ENCODE measurements at places on chromosomes 5 and 9.

- DNase-seq, result no peak
Measured at GRCh38 chr5:65394087-65394486, 87.6 kb downstream of the ADAMTS6 start.

GRCh38 chr9:134442486-134443173 is 116.4 kb downstream of the RXRA start:
- DNase-seq, result no peak

GRCh38 chr9:132923346-132923902 is 21.0 kb downstream of the TSC1 start:
- DNase-seq, result no peak

DNA sequence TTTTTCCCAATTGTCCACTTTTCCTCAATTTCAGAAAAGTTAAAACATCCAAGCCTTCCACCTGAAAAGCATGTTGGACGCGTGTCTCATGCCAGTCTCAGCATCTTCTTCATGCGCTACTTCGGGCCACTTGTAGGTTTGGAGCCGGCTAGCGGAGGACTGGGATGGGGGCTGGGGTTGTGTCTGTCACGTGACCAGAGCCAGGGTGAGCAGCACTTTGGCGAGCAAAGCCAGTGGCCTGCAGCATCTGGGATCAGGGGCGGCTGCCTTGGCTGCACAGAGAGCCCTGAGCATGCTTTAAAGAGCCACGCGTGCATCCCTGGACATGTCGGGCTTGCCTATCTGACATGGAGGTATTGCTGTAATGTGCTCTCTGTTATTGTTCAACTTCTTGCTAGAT is 41.2 kb downstream of the SLC6A3 start:
- no peak for DNase-seq

GRCh38 chr9:17294822-17295624 is 160.2 kb downstream of the CNTLN start:
- DNase-seq, result no peak

DNA sequence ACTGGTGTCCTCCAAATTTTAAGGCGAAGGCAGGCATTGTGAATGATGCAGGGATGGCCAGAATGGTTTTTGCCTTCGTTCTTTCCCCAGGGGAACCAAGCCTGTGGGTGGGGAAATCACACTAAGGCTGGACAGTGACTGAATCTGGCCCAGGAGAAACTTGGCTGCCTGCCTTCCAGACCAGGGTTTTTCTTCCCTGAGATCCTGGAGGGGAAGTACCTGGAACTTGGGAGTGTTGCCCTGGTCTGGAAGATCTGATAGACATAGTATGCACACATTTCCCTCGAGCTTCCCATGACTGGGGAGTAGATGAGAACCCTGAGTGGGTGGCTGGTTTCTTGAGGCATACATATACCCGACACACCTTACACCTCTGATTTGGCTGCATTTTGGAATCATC is 664 bp upstream of the IL11RA start:
- no peak for DNase-seq

- DNase-seq, result no peak
Measured at GRCh38 chr9:120922404-120923195, 4.0 kb downstream of the TRAF1 start.

- DNase-seq, result no peak
Measured at GRCh38 chr9:36100532-36100931, 36.0 kb upstream of the GLIPR2 start.

GRCh38 chr5:122447072-122447471 is 135.0 kb downstream of the SNCAIP start:
- no peak for DNase-seq

DNA sequence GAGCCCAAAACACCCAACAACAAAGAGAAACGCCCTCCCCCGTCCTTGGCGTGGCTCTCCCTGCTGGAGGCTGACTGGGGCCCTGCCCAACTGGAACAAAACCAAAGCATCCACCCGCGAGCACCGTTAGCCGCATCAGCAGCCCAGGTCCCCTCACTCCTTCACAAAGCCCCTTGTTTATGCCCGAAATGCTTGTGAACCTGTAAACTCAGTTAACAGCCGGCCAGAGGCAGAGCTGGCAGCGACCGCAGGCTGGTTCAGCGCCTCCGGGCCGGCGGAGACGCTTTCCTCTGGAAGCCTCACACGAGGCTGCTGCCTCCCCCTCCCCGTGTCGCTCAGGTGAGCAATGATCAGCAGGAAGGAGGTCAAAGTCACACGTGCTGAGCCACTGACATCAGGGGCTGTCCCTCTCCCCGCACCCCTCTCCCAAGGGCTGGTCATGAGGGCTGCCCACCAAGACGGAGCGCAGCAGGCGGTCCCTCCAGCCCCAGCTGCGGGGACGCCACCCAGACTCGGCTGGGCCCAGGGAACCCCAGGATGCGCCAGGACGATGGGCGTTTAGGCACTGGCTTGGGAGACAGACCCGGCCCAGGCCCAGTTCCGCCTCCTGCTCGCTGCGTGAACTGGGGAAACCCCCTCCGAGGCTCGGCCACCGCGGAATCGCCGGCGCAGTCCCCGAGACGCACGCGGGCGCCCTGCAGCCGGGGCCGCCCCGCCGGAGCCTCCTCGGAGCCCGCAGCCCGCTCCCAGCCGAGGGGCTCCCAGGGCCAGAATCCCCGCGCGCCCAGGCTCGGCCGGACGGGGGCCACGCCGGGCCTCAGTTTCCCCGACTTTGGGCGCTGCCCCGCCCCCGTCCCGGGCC is 563 bp downstream of the SNAPC4 start:
- DNase-seq, result peak; percentile 45

- DNase-seq, result no peak
Measured at GRCh38 chr9:128026255-128026772, 40.8 kb downstream of the NAIF1 start.

GRCh38 chr9:106644661-106645060 is 218.3 kb upstream of the ZNF462 start:
- DNase-seq, result no peak

DNA sequence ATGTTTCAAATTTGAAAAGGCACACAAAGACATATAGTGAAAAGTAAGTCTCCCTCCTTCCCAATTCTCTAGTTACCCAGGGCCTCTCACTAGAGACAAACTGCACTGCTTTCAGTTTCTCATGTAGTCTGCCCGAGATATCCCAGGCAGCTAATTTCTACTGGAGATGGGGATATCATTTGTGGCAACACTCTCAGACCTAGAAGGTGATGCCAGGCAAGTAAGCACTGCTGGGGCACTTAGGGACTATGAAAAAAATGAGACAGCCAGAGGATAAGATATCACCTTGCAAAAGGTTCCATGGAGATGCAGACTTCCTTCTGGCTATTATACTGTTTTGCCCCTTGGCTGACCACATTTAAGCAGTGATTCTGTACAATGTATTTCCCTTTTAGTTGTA is 12.6 kb downstream of the SIL1 start:
- no peak for DNase-seq

DNA sequence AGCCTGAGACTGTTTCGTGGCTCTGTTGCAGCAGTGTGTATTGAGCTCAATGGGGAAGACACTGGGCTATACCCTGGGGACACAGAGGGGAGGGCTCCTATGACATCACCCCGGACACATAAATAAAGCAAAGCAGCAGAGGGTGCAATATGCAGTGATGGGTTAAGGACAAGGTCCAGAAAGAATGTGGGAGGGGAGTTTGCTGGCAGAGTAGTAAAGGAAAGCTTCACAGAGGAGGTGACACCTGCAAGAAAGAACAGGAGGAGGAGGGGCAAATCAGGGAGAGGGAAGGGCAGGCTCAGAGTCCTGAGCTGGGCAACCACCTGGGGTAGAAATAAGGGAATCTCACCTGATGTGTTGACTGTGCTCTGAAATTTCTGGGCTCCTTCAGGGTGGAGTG is 35.3 kb upstream of the CDKN2AIPNL start:
- DNase-seq, result no peak

DNA sequence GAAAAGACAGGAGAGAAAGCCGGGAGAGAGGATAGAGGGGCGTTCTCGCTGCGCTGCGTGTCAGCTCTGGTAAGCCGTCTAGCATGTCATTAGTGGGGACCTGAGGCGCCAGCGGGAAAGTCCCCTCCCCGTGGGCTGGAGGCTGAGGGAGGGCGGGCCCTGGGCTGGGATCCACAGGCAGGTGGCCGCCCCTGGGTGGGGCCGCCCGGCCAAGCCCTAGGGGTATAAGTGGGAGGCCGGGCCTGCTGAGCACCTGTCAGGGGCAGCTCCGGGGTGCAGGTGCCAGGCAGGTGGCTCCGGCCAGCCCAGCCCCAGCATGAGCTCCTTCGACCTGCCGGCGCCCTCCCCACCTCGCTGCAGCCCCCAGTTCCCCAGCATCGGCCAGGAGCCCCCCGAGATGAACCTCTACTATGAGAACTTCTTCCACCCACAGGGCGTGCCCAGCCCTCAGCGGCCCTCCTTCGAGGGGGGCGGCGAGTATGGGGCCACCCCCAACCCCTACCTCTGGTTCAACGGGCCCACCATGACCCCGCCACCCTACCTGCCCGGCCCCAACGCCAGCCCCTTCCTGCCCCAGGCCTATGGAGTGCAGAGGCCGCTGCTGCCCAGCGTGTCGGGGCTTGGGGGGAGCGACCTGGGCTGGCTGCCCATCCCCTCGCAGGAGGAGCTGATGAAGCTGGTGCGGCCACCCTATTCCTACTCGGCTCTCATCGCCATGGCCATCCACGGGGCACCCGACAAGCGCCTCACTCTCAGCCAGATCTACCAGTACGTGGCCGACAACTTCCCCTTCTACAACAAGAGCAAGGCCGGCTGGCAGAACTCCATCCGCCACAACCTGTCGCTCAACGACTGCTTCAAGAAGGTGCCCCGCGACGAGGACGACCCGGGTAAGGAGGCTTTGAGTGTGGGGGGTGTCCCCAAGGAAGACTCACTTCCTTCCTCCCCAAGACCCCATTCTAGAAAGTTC is at the start of gene FOXI1:
Gene FOXI1, plus strand, starts transcription at position 256 of the 970 bp plus-strand sequence. Its CDS starts 61 bp downstream, at position 317.
- DNase-seq, result peak; percentile 31

DNA sequence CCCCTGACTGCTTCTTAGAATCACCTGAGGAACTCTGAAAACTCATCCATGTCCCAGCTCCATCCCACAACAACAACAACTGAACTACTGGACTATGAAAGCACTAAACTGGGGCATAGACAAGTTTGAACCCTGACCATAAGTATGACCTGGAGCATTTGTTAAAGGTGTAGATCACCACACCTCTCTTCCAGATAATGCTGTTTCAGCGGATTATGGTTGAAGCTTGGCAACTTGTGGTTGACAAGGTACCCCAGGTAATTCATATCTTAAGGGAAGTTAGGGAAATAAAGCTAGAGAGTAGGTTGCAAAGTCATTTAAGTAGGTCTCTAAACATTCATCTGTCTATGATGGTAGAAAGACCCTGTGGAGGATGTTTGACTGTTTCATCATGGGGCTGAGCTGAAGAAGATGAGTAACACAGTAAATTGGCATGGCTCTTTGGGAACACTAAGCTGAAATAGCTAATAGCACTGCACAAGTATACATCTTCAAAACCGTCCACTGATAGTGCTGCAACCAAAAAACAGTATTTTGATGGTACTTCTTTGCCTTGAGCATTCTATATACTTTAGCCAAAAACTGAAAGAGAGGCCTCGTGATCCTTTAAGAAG is 80.2 kb downstream of the TMEM174 start:
- no peak for DNase-seq

DNA sequence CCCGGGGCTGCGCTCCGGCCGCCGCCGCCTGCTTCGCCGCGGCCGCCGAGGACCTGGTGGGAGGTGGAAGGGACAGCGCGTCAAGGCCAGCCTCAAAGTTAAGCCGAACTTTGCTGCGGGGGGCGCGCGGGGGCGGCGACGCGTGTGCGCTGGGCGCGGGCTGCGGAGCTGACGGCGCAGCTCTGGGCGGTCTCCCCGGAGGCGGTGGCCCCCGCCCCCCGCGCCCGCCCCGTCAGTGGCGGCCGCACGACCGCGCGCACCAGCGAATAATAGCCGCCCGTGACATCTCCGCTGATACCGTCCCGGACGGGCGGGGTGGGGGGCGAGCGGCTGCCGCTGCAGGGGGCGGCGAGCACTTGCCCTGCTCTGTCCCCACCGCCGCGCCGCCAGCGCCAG is 579 bp upstream of the FAM78A start:
- no peak for DNase-seq

GRCh38 chr5:75466006-75466716 is 45.3 kb downstream of the CERT1 start:
- no peak for DNase-seq

DNA sequence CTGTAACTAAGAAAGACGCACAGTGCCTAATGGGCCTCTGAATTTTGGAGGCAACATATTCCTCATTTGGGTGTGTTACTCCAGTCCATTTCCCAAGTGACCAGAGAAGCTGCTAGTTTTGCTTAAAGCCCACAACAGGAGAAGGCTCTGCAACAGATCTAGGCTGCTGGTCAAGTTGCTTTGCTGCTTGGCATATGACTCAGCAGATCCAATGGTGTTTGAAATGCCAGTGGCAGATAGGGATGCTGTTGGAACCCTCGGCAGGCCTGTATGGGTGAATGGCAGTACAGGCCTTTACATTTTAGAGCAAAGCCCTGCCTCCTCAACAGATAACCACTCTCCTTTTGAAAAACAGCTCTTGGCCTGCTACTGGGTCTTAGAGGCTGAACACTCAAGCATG is 36.2 kb upstream of the ROR2 start:
- no peak for DNase-seq

DNA sequence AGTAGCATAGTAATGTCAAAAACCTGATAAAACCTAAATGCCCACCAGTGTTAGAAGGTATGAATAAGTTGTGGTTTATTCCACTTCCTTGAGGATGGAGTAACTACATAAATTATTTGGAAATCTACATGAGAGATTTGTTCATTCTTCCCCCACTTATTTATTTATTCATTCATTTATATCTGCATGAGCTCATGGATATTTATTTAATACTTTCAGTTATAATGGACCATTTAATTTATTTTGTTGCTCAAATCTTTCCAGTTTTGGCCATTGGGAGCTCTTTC is 223.8 kb upstream of the S1PR3 start:
- no peak for DNase-seq

GRCh38 chr5:161751265-161751664 is 65.7 kb downstream of the GABRA6 start:
- DNase-seq, result no peak

DNA sequence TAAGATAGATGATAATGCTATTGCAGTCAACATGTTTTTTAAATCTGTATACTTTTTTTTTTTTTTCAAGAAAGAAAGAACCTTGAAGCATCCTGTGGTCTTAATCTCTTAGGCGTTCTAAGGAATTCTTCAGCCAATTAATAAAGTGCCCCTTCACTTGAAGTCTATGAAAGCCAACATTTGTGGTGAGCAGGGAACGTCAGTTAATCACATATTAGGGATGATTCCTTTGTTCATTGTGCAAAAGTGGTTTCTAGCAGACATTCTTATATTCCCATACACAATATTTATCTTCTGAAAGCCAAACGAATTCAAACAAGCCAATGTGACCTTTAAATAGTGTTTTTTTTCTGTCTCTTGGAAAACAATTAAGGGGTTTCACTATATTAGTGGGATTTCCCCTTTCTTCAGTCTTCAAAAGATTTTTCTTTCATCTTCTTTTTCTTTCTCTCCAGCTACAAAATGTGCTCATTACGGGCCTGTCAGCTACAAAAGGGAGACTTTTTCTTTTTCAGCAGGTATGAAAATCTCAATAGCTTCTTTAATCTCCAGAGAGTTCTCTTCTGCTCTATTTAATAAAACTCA is 40.1 kb downstream of the TMEM167A start:
- DNase-seq, result no peak

- no peak for DNase-seq
Measured at GRCh38 chr9:32533816-32534215, 7.8 kb upstream of the RIGI start.

Data from liver (tissue), 10 donors.